ENCODE measurements at places on chromosomes 7 and 10.

DNA sequence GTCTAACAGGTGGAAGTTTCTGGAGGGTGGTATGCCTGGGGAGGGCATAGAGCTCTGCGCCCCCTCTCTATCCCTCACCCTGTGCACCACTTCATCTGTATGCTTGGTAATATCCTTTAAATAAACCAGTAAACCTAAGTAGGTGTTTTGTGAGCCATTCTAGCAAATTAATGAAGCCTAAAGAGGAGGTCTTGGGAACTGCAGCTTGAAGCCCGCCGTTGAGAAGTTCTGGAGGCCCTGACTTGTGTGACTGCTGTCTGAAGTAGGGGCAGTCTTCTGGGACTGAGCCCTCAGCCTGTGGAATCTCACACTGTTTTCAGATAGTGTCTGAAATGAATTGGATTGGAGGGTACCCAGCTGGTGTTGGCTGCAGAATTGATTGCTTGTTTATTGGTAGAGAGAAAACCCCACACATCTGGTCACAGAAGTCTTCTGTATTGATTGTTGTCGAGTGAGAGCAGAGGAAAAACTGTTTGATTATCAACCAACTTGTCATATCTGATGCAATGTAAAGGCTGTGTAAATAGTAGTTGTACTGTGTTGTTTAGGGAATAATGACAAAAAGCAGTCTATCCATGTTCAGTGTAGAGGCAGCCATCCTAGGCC is 4.7 kb downstream of the CRCP start:
- DNase-seq = no peak

DNA sequence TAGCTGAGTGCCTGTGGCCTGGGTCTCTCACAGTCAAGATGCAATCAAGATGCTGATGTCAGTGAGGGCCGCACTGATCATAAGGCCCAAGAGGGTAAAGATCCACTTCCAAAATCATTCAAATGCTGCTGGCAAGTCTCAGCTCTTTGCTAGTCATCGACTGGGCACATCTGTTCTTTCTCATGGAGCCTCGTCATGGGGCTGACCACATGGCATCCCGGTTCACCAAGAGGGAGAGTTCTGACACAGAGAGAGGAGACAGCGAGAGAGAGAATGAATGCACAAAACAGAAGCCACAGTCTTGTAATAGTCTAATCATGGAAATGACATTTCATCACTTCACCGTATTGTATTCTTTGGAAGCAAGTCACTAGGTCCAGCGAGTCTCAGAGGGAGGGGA is 1067.5 kb upstream of the C7orf33 start:
- no peak for DNase-seq

GRCh38 chr7:66301737-66302136 is 96.6 kb downstream of the TPST1 start:
- DNase-seq = no peak

DNA sequence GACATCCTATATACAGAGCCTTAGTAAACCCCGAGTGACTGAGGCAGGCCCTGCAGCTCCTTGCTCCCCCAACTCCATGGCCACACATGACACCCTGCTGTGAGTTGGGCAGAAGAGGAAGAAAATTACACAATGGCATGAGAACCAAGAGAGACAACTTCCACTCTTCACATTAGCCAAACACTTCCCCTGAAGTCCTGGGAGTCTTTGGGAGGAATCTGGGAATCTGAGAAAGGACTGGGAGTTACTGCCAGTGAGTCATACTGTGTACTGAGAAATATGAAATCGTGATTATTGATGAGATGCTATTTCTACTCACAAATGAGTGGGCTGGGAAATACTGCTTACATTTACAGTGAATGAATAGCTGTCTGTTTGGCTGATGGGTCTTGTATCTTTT is 116.6 kb downstream of the SPAG6 start:
- DNase-seq = no peak

DNA sequence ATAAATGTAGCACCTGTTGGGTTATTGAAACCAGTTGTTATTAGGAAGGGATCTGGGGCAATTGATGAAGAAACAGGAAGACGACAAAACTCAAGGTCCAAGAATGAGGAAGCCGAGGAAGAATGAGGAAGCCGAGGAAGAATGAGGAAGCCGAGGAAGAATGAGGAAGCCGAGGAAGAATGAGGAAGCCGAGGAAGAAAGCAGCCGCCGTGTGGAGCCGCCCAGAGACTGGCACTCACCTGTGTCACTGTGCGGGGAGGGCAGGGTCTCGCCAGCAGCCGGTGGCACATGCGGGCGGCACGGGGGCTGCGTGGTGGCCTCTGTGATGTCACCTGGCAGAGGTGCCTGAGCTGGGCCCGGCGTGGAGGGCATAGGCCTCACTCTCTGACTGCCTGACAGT is 71.1 kb upstream of the CFAP46 start:
- DNase-seq = no peak
